ENCODE measurements at places on chromosomes 6 and 20.

GRCh38 chr6:86595641-86596040 lies 341.7 kb upstream of the HTR1E start:
- no peak for DNase-seq

DNA sequence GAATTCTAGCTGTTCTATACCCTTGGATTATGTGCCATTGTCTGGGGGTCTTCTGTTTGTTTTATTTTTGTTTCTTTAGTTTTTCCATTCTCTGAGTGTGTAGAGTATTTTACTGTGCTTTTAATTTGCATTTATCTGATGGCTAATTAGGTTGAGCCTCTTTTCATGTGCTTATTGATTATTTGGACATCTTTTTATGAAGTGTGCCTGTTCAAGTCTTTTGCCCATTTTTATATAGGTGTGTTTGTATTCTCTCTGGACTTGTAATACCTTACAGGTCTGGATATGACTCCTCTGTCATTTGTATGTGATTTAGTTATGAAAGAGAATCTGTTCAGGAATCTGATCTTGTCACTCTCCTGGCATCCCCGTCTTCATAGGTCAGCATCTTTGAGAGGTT lies 22.6 kb upstream of the APCDD1L start:
- no peak for DNase-seq

GRCh38 chr20:63846128-63846771 lies 15.0 kb upstream of the ABHD16B start:
- DNase-seq, result no peak

GRCh38 chr6:72950114-72950860 lies 275.0 kb downstream of the KHDC1L start:
- no peak for DNase-seq

GRCh38 chr6:23073821-23074220 lies 504.5 kb downstream of the HDGFL1 start:
- no peak for DNase-seq

DNA sequence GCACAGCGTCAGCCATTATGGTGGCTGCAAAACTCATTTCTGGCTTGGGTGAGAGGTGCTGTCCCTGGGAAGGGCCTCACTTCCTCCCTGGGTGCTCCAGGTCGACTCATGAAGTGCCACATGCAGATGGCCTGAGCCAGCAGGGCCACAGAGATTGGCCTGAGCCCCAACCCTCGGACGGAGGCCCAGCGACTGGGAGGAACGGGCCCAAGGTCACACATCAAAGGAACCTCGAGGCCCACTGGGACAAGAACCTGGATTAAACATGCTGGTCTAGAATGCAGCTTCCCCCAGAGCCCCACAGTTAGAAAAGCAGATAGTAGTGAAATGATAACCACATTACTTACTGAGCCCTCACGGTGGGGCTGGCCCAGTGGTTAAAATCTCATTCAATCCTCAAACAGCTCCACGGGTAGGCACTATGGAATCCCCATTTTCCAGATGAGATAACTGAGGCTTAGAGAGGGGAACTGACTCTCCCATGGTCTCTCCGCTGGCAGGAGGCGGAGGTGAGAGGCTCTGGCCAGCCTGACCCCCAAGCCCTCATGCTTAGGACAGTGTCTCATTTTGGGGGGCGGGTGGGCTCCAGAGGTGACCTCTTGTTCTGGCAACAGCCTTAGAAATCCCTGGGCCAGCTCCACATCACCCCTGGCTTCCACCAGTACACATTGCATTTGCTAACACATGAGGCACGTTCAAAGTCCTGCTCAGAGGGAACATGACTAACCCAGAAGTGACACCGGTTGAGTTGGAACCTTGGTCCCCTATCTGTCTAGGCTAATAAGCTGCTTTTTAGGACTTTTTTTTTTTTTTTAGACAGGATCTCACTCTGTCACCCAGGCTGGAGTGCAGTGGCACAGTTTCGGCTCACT lies 53.0 kb downstream of the SRC start:
- no peak for DNase-seq

- DNase-seq, result no peak
These were observed 63.4 kb downstream of the RPP40 start for GRCh38 chr6:4940416-4940815.

DNA sequence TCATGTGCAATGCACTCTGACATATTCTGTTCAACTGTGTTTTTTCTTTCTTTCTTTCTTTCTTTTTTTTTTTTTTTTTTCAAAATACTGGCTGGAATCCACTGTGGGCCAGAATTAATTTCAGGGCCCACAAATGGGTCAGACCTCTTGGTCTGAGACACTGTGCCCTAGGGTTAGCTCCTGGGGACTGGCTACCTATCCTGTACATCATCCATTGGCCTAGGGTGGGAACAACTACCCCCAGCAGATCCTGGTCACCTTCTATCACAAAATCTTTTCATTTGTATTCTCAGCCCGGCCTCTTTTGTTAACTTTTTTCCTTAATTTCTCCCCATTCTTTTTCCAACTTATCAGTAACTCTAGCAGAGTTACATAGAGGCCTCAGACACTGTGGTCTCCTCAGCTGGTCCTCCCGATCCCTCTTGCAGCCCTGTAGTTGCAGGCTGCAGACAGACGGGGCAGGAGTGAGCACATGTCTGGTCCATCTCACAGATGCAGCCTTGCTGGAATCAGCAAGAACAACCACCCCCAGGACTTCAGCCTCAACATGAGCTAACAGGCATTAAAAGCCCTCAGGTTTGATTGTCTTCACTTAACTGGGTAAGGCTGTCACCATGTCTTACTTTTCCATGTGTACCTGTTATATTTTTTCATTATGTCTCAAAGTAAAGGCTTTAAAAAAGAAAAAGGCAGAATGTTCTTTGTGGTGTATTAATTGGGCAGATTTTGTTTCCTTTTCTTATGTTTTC lies 41.3 kb downstream of the TXLNB start:
- peak; percentile 79 for DNase-seq

DNA sequence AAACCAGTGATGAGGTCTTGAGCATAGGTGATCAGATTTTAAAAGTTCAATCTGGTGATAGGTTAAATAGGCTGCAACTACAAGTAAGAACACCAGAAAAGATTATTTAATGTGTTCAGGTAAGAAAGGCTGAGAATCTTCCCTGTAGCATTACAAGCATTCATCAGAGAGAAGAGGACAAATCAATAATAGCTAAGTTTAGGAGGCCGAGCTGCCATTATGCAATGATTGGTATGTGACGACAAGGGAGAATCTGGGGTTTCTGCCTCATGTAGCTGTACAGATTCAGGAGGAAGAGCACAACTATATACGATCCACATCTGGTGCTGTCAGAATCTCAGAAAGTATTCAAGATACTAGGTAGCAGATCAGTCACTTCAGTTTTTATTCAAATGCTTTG lies 21.9 kb downstream of the MLIP start:
- DNase-seq, result no peak

GRCh38 chr6:70538376-70538775 lies 28.4 kb upstream of the SDHAF4 start:
- DNase-seq, result no peak
